Activated CD4-positive, alpha-beta T cell treated with anti-CD3 and anti-CD28 coated beads for 1 hour (primary cell): ENCODE measurements at places on chromosomes 4 and X.

- no peak for DNase-seq
These were observed 196.4 kb upstream of the MAGEB18 start for GRCh38 chrX:25941559-25942250.

- no peak for DNase-seq
These were observed 181.6 kb downstream of the NKX6-1 start for GRCh38 chr4:84317513-84317912.

- no peak for DNase-seq
These were observed 234.8 kb downstream of the COL25A1 start for GRCh38 chr4:109067508-109068235.

GRCh38 chr4:112023402-112023950 is 121.8 kb upstream of the FAM241A start:
- DNase-seq, result no peak

DNA sequence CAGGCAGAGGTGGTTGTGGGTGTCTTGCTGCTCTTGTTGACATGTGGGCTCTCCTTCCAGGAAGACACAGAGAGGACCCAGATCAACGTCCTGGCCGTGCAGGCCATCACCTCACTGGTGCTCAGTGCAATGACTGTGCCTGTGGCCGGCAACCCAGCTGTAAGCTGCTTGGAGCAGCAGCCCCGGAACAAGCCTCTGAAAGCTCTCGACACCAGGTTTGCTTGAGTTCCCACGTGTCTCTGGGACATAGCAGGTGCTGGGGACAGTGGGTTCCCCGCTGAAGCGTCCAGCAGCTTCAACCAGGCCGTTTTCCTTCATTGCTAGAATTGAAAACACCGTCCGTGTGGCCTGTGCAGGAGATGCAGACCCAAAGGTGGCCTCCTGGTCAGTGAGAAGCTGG is 25.6 kb upstream of the MSANTD1 start:
- no peak for DNase-seq

- DNase-seq, result no peak
These were observed 95.7 kb upstream of the FAM47A start for GRCh38 chrX:34227804-34228203.

GRCh38 chrX:94977562-94977961 is 1303.6 kb downstream of the FAM133A start:
- no peak for DNase-seq

DNA sequence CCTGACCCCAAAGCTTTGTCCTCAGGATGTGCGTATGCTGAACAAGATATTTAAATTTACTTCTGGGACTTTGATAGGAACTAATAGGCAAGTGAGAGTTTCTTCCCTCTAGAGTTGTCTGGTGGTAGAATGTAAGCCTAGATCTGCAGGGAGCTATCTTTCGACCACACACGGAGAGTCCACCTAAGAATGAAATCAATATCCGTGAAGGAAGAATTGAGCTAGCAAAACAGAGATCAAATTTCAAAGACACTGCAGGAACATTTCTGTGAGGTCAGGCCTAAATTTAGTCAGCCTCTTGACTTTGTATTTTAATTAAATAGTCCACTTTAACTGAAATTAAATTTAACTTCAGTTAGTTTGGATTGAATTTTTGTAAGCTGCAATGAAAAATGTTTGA is 871.3 kb downstream of the RAB28 start:
- no peak for DNase-seq

DNA sequence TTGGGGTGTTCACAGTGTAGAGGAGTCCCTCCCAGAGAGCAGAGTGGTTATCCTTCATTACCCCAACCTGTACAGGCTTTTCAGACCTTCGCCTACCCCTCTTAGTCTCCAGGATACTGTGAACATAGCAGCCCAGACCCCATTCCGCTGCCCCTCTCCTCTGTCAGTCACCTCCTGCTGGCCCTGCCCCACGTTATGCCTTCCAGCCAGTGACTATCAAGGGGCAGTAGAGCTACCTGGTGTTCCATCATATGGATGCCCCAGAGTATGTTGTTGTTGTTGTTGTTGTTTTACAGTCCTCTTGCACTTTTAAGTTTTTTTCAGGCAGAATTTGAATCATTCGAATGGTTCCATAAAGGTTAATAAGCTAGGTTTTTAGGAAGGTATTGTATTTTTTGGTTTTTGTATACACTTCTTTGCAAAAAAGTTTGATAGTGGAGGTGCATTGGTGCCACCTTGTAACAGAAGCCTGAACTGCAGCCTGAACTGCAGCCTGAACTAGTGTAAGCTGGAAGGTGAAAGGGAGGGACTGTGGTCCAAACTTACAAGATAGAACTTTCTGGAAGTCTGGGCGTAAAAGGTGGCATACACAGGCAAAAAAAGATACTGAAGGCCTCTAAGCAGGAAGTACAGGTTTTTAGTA is 101.4 kb upstream of the RAB40AL start:
- no peak for DNase-seq

GRCh38 chr4:184120549-184121127 is 97.0 kb downstream of the ENPP6 start:
- DNase-seq, result no peak

DNA sequence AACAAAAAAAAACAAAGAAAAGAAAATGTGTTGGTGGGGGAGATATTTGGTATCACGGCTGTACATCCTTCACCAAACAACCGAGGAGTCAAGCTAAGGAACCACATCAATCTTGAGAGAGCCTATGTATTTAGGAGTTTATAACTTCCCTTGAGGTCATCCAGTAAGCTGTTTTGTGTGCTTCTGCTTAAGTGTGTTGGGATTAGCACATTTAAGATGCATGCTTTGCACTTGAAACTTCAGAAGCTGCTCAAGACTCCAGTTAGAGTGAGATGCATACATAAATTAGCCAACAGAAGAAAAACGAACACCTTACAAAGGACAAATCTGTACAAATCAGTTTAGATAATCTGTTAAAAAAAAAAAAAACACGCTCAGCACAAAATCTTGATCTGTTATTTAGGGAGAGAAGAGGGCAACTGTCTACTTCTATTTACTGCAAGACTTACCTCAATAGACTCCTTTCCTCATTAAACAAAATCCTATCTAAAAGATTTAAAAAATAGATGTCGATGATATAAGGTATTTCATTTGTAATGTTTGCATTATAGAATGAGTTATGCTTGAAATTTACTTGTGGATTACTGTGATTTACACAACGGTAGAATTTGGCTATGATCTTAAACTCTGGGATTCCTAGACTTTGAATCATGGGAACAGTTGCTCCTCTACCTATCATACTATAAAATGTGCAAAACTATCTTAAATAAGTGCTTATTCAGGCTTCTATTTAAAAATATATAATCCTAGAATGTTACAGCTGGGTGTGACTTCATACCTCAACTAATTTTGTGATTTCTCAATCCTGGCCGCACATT is 53.8 kb upstream of the NAP1L5 start:
- DNase-seq, result no peak

DNA sequence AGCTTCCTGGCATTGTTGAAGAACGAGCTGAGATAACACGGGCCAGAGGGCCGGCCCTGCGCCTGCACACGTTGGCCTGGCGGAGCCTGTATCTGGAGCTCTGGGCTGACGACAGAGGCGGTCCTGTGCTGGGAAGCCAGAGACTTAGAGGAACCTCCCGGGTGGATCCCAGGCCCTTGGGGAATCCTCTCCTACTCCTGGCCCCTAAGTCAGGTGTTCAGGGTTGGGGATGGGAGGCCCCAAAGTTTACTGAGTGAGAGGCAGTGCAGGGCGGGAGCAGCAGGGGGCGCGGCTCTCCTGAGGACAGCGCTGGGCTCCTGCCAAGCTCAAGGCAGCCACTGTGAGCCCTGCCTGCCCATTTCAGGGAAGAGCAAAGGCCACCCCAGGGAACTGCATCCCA is 2.5 kb upstream of the HTRA3 start:
- DNase-seq, result no peak

DNA sequence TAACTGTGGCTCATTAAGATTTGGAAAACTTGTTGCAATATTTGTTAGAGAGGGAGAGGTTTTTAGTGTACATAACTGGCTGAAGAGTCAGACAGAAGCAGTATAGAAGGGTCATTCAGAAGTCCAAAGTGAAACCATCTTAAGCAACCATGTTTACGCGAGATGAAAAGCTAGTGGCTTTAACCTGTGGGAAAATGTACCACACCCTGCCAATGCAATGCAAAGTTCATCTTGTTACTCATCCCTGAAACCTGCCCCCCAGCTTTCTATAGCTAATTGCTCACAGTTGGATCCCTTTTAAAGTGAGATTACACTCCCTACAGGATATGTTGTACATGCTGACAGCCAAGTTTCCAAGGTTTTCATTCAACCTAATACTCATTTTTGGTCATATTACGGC is 96.7 kb upstream of the RAPGEF2 start:
- DNase-seq, result no peak

- DNase-seq, result no peak
These were observed 43.6 kb upstream of the ENPP6 start for GRCh38 chr4:184261246-184261645.

GRCh38 chr4:57369446-57369845 is 259.3 kb upstream of the IGFBP7 start:
- DNase-seq, result no peak

GRCh38 chrX:149199734-149200133 is 305.4 kb downstream of the IDS start:
- no peak for DNase-seq

GRCh38 chrX:68238568-68238967 is 194.7 kb downstream of the OPHN1 start:
- no peak for DNase-seq

DNA sequence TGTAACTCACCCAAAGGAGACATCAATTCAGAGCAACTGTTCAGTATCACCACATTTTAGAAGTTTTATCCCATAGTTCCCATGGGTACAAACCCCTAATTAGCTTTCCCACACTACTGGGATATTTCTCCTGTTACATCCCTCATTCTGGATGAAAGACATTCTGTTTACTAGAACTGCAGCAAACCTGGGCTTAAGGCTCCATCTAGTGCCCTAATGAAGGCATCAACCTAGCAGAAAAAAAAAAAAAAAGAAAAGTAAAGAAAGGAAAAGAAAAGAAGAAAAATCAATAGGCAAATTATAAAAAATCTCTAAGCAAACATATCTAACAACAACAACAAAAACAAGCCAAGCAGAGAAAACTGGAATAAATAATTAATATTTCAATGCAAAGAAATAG is 133.7 kb upstream of the CPXCR1 start:
- DNase-seq, result no peak

GRCh38 chrX:22060415-22061280 is 28.5 kb downstream of the PHEX start:
- no peak for DNase-seq

GRCh38 chr4:140141210-140141835 is 12.7 kb downstream of the MAML3 start:
- no peak for DNase-seq

DNA sequence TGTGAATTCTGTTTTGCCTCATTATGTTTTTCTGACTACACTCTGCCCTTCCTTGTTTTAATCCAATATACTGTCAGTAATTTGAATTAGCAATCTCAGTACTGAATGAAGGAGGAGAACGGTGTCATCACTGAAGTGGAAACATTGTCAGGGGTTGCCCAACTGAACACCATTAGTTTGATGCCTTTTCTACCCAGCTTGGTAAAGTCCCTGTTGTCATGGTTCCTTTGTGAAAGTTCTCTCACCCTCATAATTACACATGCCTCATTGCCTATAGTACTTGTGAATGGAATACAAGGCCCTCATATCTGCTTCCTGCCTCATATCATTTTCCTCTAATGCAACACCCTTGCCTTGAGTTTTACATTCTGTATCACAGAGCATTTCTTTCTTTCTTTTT is 76.9 kb downstream of the RRAGB start:
- no peak for DNase-seq

GRCh38 chrX:107541244-107541643 is 87.1 kb upstream of the PRPS1 start:
- no peak for DNase-seq

DNA sequence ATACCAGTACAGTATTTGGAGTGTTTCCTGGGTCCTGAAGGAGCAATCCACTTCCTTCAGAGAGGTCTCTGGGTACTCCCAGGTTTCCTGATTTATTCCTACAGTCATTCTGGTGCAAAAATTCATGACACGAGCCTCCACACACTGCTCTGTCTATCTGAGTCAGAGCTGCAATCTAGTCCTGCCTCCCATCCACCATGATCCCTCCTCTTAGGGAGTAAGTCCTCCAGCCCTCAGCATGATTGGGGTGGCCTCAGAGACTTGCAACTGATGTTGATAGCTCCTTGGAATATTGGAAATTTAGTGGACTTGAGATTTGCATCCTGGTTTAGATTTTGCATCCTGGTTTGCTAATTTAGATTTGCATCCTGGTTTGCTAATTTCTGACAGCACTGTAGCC is 20.5 kb downstream of the CNGA1 start:
- DNase-seq, result no peak

GRCh38 chr4:184695178-184695896 is 38.6 kb downstream of the CENPU start:
- no peak for DNase-seq

GRCh38 chr4:52290466-52290865 is 239.4 kb downstream of the SPATA18 start:
- no peak for DNase-seq

DNA sequence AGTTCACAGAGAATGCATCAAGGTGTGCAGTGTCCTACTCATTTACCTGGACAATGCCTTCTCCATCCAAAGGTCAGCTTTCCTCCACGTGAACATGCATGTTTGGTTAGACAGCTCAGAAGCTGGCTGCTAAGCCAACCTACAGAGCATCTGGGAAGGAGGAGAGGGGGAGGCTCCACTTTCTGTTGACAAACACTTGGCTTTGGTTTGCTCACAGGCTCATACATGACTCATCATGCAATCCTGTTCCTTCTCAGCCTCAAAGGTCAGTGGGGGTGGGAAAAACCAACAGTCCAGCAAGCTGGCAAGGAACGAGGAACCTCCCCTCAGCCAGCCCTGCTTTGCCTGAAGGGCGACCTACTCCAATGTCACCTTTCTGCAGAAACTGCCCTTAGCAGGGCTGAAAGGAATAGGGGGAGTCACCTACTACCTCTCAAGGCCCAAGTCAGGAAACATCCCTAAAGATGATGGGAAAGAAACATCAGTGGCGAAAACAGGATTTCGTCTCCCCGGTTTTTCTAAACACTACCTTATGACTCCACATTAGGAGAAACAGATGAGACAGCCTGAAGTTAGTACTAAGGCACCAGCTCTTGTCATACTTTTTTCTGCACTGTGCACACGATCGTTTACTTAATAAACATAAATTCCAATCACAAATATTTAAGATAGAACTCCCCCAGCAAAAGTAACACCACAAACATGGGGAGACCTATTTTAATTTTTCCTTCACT is 37.9 kb downstream of the RELL1 start:
- no peak for DNase-seq

GRCh38 chr4:40425799-40426574 is 90.9 kb downstream of the CHRNA9 start:
- DNase-seq, result no peak

DNA sequence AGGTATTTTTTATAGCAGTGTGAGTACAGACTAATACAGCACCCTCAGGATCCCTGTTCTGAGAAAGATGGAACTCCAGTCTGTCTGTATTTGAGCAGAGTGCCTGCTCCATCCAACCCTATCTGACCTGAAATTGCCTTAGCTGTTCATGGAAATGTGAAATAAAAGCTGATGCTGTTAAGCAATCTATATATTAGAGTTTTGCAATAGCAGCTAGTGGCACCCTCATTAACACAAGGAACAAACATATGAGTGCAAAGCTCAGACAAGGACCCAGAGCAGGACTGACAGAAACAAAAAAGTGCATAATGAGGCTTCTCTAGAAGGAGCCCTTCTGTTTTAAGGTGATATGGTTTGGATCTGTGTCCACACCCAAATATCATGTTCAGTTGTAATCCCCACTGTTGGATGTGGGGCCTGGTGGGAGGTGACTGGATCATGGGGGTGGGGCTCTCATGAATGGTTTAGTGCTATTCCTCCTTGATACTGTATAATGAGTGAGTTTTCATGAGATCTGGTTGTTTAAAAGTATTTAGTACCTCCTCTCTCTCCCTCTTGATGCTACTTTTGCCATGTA is 272.9 kb upstream of the KLF3 start:
- no peak for DNase-seq
